ENCODE measurements at places on chromosomes 3 and 15.

DNA sequence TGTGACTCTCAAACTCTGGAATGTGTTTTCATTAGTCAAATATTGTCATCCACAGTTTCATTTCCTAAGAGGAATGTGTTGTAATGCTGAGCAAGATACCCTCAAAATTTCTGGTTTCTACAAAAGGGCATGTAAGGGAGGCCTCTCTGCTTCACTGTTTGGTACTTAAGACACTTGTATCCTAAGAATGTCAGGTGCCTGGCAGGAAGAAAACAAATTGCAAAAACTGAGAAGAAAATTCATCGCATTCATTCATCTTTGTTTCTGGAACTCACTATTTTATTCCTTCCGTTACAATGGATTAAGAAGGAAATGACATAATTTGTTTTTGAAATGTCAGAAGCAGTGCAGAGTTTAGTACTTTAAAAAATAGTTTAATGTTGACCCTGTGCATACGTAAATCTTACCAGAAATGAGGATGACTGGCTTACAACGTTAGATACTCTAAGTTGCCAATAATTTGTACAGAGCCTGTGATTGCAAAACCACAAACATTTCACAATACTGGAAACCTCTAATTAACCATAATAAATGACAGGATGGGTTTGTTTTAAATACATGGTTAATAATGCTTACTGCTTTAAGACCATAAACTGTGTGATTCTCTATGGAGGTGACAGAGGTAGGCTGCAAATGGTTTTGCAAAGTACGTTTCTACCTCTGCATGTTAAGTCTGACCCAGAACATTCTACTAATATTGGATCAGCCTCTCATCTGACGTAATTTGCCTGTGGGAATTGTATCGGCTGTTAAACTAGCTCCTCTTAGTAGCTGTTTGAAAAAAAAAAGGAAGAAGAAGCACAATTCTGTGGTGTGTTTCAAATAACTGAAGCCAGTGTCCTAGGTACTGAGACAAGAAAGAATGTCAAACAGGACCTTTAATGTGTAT, 477.8 kb downstream of the RBMS3 start:
- peak; percentile 44 for DNase-seq

GRCh38 chr3:141045849-141046248, 5.3 kb upstream of the SPSB4 start:
- no peak for DNase-seq

DNA sequence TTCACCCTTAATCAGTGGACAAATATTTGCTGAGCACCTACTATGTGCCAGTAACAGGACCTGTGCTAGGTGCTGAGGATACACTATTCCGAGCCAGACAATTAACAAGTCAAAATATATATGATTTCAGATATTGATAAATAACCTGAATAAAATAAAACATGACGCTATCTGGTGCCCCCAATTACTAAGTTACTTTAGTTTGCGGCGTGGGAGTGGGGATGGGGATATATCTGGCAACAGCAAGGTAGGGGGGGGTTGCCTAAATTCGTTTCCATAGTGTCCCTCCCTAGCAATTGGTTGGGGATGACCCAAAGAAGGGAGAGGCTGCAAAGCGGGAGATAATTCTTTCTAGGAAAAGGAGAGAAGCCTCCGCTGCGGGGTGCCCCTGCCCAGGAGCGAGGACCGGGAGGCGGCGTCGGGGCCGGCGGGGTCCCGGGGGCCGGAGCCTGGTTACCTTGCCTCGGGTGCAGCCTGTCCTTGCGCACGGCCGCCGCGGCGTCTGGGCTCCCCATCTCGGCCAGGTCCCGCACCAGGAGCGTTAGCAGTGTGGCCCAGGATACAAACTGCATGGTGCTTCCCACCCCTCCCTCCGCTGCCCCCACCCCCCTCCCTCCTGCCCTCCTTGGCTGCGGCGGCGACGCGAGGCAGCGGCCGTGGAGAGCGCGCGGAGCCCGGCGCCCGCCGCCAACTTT, 567 bp downstream of the ADAMTS9 start:
- DNase-seq, result no peak

GRCh38 chr3:162521669-162522068, 1025.1 kb downstream of the OTOL1 start:
- DNase-seq, result no peak

GRCh38 chr15:64690008-64690407, 85.4 kb downstream of the RBPMS2 start:
- no peak for DNase-seq

DNA sequence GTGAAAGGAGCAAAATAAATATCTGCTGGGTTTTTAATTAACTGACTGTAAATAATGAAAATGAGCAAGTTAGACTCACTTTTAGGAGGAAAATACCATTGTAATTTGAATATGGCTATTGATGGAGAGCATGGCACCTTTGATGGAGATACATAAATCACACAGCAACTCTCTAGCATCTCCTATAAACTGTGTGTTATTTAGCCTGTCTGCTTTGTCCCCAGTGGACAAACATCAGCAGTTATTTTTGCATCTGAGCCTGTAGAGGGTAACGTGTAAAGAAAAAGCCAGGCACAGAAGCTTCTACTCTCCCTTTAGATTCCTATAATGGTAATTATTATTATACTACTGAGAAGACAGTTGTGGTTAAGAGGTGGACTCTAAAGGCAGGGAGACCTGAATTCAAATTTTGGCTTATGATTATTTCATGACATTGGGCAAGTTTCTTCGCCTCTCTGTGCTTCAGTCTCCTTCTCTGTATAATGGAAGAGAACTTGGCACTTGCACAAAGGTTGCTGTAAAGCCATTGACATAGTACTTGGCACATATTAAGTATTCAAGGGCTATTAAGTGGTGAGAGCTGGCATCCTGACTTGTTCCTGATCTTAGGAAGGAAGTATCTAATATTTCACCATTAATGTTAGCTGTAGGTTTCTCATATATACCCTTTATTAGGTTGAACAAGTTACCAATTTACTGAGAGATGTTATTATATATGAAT, 289.5 kb upstream of the TRIM42 start:
- no peak for DNase-seq

- DNase-seq, result peak; percentile 20
Measured at GRCh38 chr3:111315930-111316587, 225.9 kb upstream of the CD96 start.

GRCh38 chr15:88341006-88341405, 84.5 kb upstream of the NTRK3 start:
- no peak for DNase-seq

- no peak for DNase-seq
Measured at GRCh38 chr3:179309225-179310078, 13.4 kb upstream of the ZNF639 start.

GRCh38 chr3:78858910-78859309, 908.9 kb downstream of the ROBO1 start:
- DNase-seq, result no peak

DNA sequence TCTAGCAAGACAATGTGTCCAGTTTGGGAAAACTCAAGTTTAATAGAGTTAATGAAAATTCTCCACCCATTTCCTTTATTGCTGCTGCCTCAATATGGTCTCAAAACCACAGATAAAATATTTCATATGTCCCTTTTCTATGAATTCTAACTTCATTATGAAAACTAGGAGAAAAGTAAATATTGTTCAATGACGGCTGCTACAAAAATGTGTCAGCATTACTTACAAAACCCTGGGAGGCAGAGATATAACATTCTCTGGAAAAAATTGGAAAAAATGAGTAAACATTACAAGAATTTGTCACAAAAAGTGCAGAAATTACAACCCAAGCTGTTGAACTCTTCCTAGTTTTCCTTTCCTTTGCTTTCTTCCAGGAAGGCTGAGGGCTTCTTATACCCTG, 22.2 kb upstream of the FBN1 start:
- DNase-seq, result peak; percentile 46

DNA sequence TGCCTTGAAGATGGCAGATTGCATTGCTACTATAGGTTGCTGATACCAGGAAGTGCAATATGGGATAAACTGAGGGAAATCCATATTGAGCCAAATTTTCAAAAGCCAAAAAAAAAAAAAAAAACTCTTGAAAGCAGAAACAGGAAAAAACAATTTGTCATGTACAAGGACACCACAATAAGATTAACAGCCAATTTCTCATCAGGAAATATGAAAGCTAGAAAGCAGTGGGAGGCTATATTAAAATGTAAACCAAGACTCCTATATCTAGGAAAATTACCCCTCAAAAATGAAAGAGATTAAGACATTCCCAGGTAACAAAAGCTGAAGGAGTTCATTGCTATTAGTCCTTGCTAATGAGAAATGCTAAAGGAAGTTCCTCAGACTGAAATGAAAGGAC, 462.8 kb upstream of the DPH6 start:
- no peak for DNase-seq

- peak; percentile 8 for DNase-seq
Measured at GRCh38 chr3:191066669-191067068, 132.4 kb upstream of the OSTN start.

GRCh38 chr3:106032479-106032878, 163.7 kb upstream of the CBLB start:
- no peak for DNase-seq

GRCh38 chr3:58293516-58293915, 12.5 kb upstream of the RPP14 start:
- no peak for DNase-seq

DNA sequence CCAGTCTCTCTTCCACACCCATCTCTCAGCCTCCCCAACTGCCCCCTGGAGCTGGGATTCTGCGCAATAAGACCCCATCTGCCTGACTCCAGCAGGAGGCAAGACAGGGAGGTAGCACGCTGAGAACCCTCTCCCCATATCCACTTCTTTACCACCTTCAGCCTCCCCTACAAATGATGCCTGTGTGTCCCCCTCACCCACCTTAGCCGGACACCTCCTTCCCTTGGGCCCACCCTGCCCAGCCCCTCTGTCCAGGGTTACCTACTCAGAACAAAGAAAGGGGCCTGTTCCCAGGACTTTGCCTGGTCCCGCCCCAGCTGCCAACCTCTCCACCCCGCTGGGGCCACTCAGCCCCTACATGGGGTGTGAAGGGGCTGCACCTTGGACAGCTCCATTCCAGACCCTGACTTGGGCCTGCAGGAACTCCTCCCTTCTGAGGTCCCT, 40.8 kb upstream of the ATP2B2 start:
- DNase-seq, result no peak

DNA sequence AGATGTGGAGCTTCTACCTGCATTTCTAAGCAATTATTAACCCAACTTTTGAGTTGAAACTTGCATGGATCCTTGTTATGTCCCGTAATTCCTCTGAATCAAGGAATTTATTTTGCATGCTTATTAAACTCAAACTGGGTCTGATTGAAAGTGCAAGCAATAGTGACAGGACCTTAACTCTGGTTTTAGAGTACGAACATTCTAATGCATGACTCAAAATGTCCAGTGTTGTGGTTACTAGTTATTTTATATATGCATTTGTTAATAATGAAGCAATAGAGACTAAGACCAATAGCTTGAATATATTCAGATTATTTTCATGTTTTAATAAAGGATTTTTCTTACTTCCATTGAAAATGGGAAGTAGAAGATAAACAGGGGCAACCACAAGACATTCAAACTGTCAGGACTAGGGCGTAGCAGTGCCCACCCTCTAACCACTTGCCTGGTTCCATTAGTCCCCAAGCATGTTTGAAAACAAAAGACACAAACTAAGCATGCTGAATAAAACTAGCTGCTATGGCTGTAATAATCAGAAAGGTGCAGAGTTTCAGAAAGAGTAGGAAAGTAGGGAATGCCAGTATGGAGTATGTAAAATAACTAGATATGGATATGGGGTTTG, 28.1 kb downstream of the OIP5 start:
- DNase-seq, result no peak

- DNase-seq, result no peak
Measured at GRCh38 chr15:28044121-28044672, 54.9 kb downstream of the OCA2 start.

- DNase-seq, result no peak
Measured at GRCh38 chr3:46811615-46812236, 51.5 kb downstream of the MYL3 start.

GRCh38 chr3:112416391-112417212, 82.7 kb downstream of the BTLA start:
- no peak for DNase-seq

DNA sequence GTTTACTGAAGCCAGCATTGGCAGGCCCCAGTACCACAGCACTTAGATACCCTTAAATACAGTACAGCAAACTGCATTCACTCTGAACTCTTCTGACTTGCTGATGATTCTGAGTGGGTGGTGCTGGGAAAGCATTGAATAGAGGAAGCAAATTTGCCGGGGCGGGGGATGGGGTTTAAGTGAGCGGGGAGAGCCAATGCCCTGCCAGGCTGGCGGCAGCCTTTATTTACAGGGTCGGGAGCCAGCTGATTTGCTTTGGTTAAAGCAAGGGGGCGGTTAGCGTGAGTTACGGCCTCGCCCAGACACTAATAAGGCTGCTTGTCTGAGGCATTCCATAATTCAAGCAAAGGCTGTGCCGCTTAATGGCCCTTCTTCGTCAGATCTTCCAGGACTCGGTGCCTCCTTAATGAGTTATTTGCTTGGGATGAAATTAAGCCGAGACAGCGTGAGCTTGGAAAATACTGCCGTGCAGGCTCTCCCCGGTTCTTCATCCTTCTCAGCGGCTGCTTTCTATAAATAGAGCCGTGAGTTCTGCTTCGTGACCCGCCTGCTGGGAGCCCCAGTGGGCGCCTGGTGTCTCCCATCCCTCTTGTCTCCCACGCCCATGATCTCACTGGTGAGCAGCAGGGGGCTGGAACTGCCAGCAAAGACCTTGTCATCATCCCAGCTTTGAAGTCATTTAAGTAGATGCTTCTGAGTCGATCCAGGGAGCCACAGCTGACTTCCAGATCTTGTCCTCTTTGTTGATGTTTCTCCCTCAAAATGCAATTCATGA, 25.8 kb downstream of the SPSB4 start:
- peak; percentile 72 for DNase-seq

GRCh38 chr15:48029642-48030041, 91.1 kb upstream of the SLC24A5 start:
- DNase-seq, result no peak

DNA sequence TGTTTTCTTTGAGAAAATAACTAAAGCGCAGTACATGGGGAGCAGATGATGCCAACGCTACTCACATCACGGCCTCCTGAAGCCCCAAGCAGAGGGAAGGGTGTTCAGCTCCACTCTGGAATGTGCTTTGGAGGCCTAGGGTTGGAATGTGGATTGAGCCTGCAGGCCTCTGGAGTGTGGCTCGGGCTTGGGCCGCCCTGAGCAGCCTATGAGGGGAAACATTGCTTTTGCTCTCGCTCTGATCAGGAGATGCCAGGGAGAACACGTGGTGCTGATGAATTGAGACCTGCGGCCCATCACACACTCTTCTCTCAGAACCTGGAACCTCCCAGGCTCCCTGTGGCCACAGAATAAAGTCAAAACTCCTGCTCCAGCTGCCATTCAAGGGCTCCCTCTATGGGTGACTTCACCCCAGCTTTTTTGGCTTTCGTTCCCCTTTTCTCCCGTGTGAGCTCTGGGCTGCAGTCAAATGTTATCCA, 23.3 kb downstream of the CCDC13 start:
- DNase-seq, result peak; percentile 67

GRCh38 chr3:18425641-18426257, 610 bp upstream of the SATB1 start:
- DNase-seq, result peak; percentile 9
